Kidney (tissue), 22 donors: ENCODE measurements at places on chromosomes 12 and 14. TPM values are rescaled to one million over a fixed set of nuclear protein-coding genes. Genes with fewer than 3 reads are reported as not detected.

OR4E2 gene
- total RNA-seq: not detected

KLRC2 gene
- 0.50 TPM for total RNA-seq

DNA sequence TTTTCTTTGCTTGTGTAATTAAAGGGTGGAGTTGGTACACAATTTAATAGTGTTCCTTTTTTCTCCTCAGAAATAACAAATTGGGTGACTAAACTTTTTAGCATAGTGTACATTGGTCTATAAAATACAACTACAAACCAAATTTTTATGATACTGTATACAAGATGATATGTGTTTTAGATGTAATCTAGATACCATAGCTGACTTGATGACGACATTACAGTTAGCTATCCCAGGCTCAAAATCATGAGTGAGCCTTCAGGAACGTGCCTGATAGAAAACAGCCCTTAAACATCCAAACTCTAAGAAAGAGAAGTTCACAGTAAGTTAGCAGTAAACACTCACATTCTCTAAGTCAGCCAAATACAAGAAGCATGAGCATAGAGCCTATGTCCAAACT lies 99.0 kb upstream of the SSTR1 start:
- H3K4me3 ChIP-seq: no peak overlapping the region
- no peaks in the 10 kb centered on the region for H3K27me3 ChIP-seq
- H3K27ac ChIP-seq: no peak overlapping the region

BIN2 gene
- 15.6 TPM for total RNA-seq

CKAP4 gene
- 43.0 TPM for total RNA-seq

GRCh38 chr12:15033641-15034040 lies 60.8 kb downstream of the PDE6H start:
- no peak for DNase-seq
- no peaks in the 10 kb centered on the region for H3K36me3 ChIP-seq
- H3K4me1 ChIP-seq: no peaks in the 10 kb centered on the region
- H3K4me3 ChIP-seq: no peak overlapping the region
- no peak overlapping the region for H3K27ac ChIP-seq

DNA sequence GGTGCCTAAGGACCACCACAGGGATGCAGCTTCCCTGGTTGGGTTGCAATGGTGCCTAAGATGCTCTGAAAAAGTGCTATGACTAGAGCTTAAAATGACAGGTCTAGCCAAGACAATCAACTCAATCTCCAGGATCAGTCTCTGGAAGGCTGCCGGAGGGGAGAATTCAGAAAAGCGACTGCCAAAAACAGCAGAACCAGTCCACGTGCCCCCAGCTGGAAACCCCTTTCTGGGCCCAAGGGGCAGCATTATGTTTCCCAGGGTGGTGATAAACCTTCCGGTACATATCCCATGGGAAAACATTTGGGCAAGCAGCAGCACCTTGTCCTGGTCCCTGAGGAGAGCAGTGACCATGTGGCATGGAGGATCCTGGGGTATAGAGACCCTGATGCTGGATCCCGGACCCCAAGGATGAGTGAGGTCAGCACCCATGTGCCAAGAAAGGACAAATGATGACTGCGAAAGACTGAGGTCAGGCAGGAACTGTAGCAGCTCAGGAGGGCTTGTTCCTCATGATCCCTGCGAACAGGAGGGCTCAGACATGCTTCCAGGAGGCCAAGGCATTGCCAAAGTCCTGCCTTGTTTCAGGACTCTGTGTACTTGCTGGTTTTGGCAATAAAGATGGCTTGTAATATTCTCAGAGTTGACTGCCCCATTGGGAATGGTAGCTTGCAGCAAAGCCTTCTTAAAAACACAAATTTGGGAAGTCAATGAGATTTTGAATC lies 49.9 kb upstream of the LTBP2 start:
- no peak for DNase-seq
- peaks cover 3% of the 10 kb centered on the region for H3K36me3 ChIP-seq
- H3K4me1 ChIP-seq: no peaks in the 10 kb centered on the region
- no peak overlapping the region for H3K27ac ChIP-seq
- H3K4me3 ChIP-seq: no peak overlapping the region

- H3K4me3 ChIP-seq: no peak overlapping the region
- DNase-seq: no peak
- H3K4me1 ChIP-seq: no peaks in the 10 kb centered on the region
- H3K36me3 ChIP-seq: no peaks in the 10 kb centered on the region
- H3K27ac ChIP-seq: no peak overlapping the region
Observed at GRCh38 chr12:123546281-123546680, 12.8 kb upstream of the RILPL1 start.

PZP gene
- total RNA-seq: 0.31 TPM
